GOT3 (cell line): ENCODE measurements at places on chromosomes 4 and X.
A peak's percentile ranks its signal among the peaks of the same experiment; 100 is the strongest.

DNA sequence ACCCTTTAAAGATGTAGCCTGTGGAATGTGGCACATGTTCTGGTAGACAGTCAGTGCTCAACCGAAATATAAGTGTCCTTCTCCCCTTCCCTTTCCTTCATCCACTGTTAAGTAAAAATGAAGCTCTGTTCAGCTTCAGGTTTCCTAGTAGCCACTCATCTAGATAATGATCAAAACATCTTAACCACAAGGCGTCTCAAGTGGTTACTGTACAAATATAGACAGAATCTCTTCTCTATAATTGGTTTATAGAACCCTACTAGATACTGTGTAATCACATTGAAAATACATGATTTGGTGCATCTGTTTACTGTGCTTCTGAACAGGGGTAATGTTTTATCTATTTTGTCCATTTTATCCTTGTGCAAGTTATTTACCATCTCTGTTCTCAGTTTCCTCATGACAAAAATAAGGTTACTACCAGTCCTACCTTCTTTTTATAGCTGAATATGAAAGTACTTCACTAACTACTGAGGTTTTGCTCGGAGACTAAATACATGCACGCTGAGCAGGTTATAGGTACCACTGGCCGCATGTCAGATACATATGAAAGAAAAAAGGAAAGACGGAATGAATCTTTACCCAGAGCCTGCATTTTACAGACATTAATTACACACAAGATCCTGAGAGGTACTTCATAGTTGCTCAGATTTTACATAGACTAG is 20.3 kb upstream of the SLC25A4 start:
- DNase-seq = no peak

GRCh38 chr4:9949573-9949972 is 71.7 kb downstream of the SLC2A9 start:
- DNase-seq = no peak

DNA sequence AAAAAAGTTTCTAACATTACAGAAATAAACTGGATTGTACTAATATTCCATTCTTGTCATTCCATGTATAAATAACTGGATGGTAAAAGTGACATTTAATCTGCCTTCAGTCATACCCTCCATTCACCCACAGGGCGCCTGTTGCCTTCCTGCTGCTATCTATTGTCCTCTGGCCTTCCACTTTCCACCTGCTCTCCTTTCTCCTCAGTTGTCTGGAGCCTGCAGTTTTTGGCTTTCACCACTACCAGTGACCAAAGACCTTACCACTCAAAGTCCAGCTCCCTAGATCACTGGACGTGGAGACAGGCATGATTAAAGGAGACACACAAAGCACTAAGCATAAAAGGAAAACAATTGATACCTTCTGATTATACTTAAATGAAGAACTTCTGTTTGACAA is 46.2 kb upstream of the NHS start:
- no peak for DNase-seq

DNA sequence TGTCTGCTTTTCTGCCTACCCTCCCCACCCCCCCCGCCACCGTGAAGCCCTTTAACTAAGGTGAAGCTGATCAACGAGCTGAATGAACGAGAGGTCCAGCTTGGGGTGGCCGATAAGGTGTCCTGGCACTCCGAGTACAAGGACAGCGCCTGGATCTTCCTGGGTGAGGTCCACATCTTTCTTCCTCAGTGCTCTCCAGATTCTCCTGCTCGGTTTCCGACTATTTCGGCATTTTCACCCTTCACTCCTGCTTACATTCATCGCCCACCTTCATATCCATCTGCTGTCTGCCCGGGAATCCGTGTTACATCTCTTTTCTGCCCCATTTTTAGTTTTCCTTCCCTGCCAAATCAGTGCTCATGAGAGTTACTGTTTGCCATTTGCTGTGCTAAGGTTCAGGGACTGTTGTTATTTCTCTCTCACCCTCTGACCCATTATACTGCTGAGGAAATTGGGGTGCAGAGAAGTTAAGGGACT is 459 bp downstream of the RBMX2 start:
- DNase-seq = no peak

DNA sequence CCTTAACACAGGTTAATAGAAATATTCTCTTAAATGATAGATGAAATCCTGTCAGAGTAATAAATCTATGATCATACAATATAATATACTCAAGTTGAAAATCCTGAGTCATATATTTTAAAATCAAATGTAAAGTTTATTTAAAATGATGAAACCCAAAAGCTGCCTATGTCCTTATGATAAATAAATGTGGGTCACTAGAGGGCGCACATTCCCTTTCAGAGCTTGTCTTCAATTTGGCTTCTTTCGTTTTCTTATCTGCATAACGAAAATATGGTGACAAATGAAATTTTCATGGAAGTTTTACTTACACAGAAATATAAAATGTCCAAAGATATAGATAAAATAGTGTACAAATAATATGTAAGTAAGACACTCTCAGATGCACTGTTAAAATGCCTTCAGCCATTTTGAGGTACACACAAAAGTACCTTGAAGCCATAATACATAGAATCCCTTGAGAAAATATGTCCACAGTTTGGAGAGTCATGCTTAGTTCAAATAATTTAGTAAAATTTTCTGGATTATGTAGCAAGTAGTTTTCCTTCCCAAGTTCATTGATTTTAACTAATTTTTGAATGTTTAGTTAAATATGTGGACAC is 680.4 kb downstream of the DMD start:
- DNase-seq = no peak

DNA sequence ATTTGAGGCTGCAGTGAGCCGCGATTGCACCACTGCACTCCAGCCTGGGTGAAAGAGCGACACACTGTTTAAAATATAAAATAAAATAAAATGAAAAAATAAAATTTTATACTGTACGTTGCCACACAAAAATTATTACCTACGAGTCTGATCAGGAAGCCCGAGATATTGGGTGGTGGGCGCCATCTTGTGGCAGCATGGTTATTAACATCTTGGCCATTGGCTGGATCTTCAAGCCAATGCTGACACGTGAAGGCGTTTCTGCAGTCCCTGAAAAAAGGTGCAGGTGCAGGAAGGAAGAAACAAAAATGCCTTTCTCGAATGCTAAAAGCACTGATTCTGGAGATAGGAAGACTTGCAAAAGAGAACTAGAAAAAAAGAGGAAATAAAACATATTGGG is 4.9 kb upstream of the TLR8 start:
- DNase-seq = peak; percentile 36
